ENCODE measurements at places on chromosomes 1 and 21.

GRCh38 chr1:183909672-183910071, 104.8 kb downstream of the RGL1 start:
- no peak for DNase-seq

- peak; percentile 17 for DNase-seq
Observed at GRCh38 chr1:26915204-26915842, 1.5 kb upstream of the NR0B2 start.

GRCh38 chr1:178740491-178740890, 15.4 kb downstream of the RALGPS2 start:
- no peak for DNase-seq

- DNase-seq, result no peak
Observed at GRCh38 chr1:94001397-94002045, 92.3 kb upstream of the GCLM start.

Data from NCI-H510A (cell line).